Activated CD4-positive, alpha-beta T cell treated with anti-CD3 and anti-CD28 coated beads, Interleukin-2, amount 50 U/mL, for 24 hours (primary cell): ENCODE measurements at places on chromosomes 11 and 22.

DNA sequence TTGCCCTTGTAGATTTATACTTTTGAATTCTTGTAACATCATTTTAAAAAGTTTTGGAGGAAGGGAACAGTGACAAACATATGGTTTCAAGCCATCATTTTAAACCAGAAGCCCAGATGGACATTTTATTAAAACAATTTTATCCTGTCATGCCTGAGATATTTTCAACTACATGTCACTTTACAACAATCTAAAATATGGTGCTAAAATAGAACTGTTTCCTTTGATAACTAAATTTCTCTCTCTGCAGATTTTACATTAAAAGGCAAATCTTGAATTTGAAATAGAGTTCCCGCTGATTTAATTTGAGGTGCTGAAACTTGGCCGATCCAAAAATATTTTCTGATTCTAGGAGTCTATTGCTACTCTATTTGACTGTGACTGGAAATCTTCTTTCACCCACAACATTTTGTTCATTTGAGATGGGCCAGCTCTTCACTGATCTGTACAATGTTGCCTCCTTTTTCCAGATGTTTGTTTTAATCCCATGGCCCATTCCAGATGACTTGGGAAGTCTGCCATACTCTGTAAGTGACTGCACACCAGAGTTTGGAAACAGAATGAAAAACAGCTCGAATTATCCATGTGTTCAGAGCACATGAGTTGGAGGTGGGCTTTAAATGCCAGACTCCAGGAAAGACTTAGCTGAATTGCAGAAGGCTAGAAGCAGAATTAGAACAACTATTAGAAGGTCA, 402.5 kb downstream of the TMEM135 start:
- no peak for DNase-seq

- DNase-seq, result no peak
Measured at GRCh38 chr11:113043698-113044097, 82.5 kb downstream of the NCAM1 start.

GRCh38 chr11:128492461-128492860, 94.9 kb downstream of the ETS1 start:
- DNase-seq, result no peak

DNA sequence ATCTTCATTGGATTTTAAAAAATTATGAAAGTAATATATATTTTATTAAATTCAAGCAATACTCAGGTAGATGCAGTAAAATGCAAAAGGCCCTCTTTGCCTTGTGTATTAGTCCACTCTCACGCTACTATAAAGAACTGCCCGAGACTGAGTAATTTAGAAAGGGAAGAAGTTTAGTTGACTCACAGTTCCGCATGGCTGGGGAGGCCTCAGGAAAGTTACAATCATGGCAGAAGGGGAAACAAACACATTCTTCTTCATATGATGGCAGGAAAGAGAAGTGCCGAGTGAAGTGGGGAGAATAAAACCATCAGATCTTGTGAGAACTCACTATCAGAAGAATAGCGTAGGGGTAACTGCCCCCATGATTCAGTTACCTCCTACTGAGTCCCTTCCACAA, 130.8 kb downstream of the HIPK3 start:
- DNase-seq, result no peak

DNA sequence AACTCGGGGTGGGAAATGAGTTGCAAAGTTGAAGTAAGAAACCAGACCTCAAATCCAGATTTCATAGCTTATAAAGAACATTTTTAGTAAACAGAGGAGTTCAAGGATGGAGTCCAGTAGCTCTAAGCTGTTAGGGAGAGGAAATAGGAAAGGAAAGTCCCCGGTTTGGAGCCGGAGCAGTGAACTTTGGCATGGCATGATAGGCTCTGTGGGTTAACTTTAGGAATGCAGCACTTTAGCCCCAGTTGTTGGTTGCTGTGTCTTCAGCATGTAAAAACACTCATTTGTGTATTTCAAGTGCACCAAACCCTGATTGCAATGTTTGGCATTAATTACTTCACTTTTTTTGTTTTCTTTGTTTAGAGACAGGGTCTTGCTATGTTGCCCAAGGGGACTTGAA, 8.6 kb upstream of the PIK3IP1 start:
- no peak for DNase-seq

- DNase-seq, result no peak
Measured at GRCh38 chr22:27438271-27438980, 363.1 kb downstream of the MN1 start.

- DNase-seq, result no peak
Measured at GRCh38 chr11:104784684-104785460, 113.4 kb downstream of the CASP12 start.

DNA sequence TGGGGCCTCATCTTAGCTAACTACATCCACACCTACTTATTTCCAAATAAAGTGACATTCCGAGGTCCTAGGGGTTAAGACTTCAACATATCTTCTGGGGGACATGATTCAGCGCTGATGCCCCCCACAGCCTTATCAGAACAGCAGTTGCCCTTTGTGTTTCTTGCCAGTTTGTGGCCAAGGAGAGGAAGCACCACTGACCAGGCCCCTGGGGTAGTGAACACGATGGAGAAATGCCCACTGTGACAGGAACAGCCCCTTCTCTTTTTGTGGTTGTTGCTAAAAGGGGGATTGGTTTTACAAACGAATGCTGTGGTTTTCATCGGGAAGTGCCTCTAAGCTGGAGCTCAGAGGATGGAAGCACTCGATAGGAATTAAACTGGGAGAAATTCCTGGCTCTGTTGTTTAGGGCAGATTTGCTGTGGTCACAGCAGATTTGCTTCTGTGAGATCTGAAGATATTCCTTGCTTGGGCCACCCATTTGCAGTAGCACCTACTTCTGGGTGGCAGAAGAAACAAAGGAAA, 88.8 kb downstream of the ABTB2 start:
- DNase-seq, result no peak

DNA sequence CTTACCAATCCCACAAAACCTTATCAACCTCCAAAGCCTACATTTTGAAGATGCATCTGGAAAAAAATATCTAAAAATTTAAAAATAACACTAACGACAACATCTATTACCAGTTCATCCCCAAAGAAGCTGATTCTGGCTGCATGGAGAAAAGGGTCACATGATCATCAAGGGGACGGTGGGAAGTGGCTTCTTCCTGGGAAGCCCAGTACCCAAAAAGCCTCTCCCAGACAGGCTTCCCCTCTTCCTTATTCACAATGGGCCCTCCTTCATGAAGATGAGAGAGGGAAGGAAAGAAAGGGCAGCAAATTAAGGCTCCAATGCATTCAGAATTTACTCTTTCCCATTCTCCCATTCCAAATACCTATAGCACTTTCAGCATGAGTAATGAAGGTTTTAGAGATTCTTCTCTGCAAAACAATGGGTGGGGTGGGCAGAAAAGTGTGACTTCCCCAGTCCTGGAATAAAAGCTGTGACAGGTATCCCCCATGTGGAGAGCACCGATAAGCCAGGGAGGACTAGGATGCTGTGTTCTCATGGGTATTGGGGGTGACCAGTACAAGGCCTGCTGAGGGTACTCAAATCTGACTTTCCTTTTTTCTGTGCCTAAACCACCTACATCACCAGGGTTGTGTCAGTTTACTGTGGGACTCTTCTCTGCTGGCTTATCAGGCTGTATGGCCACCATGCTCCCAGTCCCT, 88.2 kb downstream of the SIK3 start:
- no peak for DNase-seq

- peak; percentile 76 for DNase-seq
Measured at GRCh38 chr22:38656256-38657044, at the start of the genes CBY1 and FAM227A. Gene CBY1, plus strand, starts transcription at chr22:38656638. Its CDS starts 11,417 bp downstream, at chr22:38668055. Gene FAM227A, minus strand, starts transcription at chr22:38656392. Its CDS starts 6,224 bp downstream, at chr22:38650168.

- no peak for DNase-seq
Measured at GRCh38 chr22:29145321-29146072, 60.2 kb upstream of the EMID1 start.

- no peak for DNase-seq
Measured at GRCh38 chr11:43581370-43582023, 99.0 kb upstream of the HSD17B12 start.

DNA sequence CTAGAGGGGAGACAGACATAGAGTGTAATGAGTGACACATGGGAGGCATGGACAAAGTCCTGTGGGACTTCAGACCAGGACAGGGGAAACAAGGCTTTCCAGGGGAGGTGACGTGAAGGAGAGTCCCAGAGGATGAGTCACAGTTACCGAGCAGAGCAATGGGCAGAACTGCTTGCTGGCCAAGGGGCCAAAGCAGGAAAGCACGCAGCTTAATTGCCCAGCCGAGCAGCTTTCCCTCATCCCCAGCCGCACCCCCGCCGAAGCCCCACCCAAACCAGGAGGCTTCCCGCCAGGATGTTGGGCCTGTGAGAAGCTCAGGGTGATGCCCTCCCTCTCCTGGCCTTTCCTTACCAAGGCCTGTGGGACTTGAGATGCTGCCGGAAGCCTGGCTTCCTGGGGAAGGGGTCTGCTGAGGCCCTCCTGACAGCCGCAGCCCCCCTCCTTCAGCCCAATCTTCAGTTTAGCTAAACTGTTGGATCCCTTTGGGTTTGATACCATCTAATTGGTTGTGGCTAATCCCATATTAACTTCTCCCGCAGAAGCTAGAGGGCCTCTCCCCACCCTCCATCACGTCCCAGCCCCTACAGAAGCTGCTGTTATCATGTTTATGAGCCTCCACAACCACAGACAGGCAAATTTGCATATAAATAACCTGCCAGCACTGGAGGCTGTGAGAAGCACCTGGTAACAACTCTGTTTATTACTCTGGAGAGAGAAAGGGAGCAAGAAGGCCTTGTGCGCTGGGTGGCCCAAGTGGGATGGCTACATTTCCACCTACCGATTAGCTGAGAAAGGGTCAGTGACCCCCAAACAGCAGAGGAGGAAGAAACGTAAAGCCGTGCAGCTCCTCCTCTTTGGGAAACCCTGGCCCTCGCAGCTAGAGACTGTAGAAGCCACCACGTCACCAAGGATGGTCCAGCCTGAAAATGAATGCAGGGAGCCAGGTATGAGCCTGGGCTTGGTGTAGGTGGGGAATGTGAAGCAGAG, 80.0 kb downstream of the TRIM29 start:
- no peak for DNase-seq

- DNase-seq, result no peak
Measured at GRCh38 chr22:32996702-32997101, 61.5 kb downstream of the SYN3 start.

DNA sequence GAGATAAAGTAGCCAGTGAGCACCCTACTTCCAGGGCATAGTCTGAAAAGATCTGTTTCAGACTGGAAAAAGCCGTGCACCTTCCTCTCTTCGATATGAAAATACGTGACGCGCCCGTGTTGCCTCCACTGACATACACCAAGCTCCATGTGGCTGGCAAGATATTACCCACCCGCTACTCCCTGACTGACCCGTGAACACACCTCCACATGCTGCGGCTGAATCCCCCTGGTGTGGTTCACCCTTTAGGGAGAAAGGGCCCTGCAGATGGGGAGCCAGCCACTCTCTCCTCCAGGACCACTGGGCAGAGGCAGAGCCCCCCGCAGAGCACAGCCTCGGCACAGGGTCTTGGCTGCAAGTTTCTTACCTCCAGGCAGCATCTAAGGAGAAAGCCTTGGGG, 245.0 kb downstream of the BRD1 start:
- DNase-seq, result no peak

GRCh38 chr22:23008896-23009295, 61.4 kb upstream of the GNAZ start:
- no peak for DNase-seq

DNA sequence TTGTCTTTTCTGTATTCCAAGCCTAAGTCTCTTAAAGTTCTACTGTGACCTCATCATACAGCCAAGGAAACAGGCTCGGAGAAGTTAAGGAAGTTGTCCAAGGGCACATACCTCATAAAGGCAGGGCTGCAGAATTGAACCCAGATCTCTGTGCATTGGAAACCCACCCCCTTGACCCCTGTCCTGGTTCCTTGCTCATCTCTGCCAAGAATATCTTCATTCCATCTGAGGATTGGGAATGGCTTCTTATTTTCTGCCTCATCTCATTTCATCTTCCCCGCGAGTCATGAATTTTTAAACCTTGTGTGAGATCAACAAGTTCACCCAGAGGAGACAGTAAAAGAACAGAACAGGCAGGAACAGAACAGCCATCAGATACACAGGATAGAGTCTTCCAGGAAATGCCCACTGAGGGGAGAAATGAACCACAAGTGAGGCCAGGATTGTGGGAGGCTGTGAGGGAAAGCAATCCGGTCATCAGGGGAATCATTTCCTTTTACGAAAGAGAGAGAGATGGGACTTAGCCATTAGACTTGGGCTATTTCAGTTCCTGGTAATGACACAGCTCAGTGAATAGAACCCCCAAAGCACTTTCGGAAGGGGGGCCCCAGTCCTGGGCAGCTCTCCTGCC, 34.4 kb upstream of the LRRC10B start:
- DNase-seq, result no peak

DNA sequence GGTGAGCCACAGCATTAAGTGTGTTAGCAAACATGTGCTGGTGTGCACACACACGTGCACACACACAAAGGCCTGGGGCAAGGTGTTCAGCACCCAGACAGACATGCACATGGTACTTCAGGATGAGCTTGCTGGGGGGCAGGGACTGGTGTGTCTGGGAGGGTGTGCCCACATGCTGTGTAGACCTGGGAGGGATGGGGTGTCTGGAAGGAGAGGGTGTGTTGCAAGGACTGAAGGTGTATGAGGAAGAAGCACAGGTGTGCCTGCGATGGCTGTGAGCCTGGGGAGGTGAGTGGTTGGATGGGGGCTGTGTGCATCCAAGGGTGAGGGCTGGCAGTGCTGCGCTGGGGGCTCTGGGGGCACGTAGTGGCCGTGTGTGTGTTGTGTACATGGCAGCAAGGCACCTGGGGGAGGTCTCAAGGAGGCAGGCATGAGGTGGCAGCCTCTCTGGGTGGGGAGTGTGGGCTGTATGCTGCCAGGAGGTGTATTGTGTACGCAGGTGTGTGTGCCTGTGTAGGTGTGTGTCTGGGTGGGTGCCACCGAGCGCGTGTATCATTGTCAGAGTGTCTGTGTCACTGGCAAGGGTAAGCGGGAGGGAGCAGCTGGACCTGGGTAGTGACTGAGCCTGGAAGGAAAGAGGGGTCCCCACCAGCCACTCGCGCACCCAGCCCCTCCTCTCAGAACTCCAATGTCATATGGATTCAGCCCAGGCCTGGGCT, 2.2 kb downstream of the NRXN2 start:
- DNase-seq, result no peak

DNA sequence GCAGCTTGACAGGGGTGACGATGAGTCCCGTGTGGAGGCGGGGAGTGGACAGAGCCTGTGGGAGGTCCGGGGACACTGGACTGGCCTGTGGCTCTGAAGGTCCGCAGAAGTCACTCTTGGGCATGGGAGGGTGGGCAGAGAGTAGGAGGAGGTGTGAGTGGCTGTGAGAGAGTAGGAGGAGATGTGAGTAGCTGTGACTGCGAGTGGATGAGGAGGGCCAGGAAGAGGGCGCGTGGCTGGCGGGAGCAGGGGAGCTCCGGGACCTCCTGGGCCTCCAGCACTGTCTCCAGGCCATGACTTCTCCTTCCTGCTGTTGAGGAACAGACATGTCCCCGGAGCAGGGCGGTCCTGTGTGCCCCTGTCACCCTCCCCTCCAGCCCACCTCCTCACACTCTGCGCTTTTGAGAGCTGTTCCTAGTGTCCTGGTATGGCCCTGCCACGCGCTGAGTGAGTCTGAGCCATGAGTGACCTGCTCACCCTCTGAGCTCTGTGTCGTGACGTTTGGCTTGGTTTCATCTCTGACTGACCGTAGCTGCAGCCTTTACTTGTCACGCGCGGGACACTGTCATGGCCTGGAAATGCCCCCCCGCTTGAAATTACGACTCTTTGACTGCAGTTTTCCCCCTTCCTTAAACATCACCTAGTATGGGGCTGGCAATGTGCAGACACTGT, 391.5 kb downstream of the TBC1D22A start:
- DNase-seq, result no peak
